ENCODE measurements at places on chromosomes 12 and 14.

GRCh38 chr14:26765768-26766520, 168.1 kb upstream of the NOVA1 start:
- DNase-seq: peak; percentile 6

- no peak for DNase-seq
Measured at GRCh38 chr14:61188978-61189808, 91.9 kb downstream of the TMEM30B start.

DNA sequence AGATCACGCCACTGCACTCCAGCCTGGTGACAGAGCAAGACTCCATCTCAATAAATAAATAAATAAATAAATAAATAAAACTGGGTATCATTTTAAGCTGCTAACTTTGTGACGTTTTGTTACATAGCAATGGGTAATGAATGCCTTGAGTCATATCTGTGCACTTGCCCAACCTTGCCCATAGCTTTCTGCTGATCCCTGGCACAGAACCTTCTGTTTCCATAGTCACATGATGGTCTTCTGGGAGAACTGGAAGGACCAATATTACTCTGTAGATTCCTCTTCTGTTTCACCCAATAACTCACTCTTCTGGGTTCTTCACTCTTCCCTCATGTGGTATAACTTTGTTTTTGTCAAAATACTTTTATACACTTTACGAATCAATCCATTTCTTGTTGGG, 140.8 kb downstream of the SCARB1 start:
- DNase-seq: no peak

GRCh38 chr14:50497351-50497750, 35.0 kb downstream of the MAP4K5 start:
- DNase-seq: no peak

GRCh38 chr14:22986508-22987054, 4.2 kb upstream of the AJUBA start:
- DNase-seq: peak; percentile 91

GRCh38 chr14:95352481-95352880, 32.8 kb upstream of the CLMN start:
- no peak for DNase-seq
